Ecto neural progenitor cell (in vitro differentiated cells): ENCODE measurements at places on chromosomes 3 and 15.

GRCh38 chr15:68909601-68910100, 20.7 kb upstream of the SPESP1 start:
- no peak for DNase-seq

GRCh38 chr3:194475978-194476377, 10.8 kb downstream of the ATP13A3 start:
- no peak for DNase-seq

- no peak for DNase-seq
Observed at GRCh38 chr3:178736300-178736699, 200.1 kb downstream of the KCNMB2 start.

GRCh38 chr15:85597155-85597815, 197.4 kb downstream of the KLHL25 start:
- no peak for DNase-seq

GRCh38 chr3:151660885-151661284, 72.8 kb upstream of the AADACL2 start:
- no peak for DNase-seq

GRCh38 chr3:143314251-143315093, 194.9 kb downstream of the CHST2 start:
- no peak for DNase-seq

- no peak for DNase-seq
Observed at GRCh38 chr3:146589899-146590508, 15.1 kb downstream of the PLSCR5 start.
